ENCODE measurements at places on chromosomes 13 and 19. TPM values are rescaled to one million over a fixed set of nuclear protein-coding genes. Genes with fewer than 3 reads are reported as not detected.

The SLC7A9 gene
- 0.46 TPM for total RNA-seq

The PRSS57 gene
- total RNA-seq = not detected

The LYPD3 gene
- total RNA-seq = 0.22 TPM

The WDR88 gene
- not detected for total RNA-seq

The ZNF546 gene
- total RNA-seq = 3.2 TPM

The OR7A5 gene
- total RNA-seq = not detected

The SPIB gene
- 0.17 TPM for total RNA-seq

The BEST2 gene
- 0.22 TPM for total RNA-seq

The LILRB4 gene
- total RNA-seq = not detected

The IL17D gene
- total RNA-seq = 1.5 TPM

The SIGLEC12 gene
- not detected for total RNA-seq

The PSG2 gene
- not detected for total RNA-seq

The TMED1 gene
- total RNA-seq = 29.4 TPM

The NANOS3 gene
- 3.3 TPM for total RNA-seq

The ZNF439 gene
- not detected for total RNA-seq

The ZNF835 gene
- not detected for total RNA-seq

The KLK14 gene
- total RNA-seq = 0.71 TPM

The LYL1 gene
- total RNA-seq = 0.64 TPM

The ACP5 gene
- total RNA-seq = 0.38 TPM

The UHRF1 gene
- total RNA-seq = 43.0 TPM

The RDH8 gene
- total RNA-seq = 0.27 TPM

The LILRA1 gene
- total RNA-seq = not detected

The SPACA6 gene
- 14.7 TPM for total RNA-seq

The IGFLR1 gene
- 13.3 TPM for total RNA-seq

The ZNF382 gene
- 0.03 TPM for total RNA-seq

The INTS6 gene
- 11.6 TPM for total RNA-seq

Data from A549 treated with GW870086 at 1 μM for 4 hours (cell line).